T-helper 17 cell (primary cell): ENCODE measurements at places on chromosomes 4 and X.

GRCh38 chr4:46924789-46925529 lies 15.9 kb upstream of the COX7B2 start:
- H3K36me3 ChIP-seq, result no peaks in the 10 kb centered on the region
- H3K4me3 ChIP-seq, result no peak overlapping the region
- H3K27me3 ChIP-seq, result peaks cover 16% of the 10 kb centered on the region
- no peak overlapping the region for H3K27ac ChIP-seq

DNA sequence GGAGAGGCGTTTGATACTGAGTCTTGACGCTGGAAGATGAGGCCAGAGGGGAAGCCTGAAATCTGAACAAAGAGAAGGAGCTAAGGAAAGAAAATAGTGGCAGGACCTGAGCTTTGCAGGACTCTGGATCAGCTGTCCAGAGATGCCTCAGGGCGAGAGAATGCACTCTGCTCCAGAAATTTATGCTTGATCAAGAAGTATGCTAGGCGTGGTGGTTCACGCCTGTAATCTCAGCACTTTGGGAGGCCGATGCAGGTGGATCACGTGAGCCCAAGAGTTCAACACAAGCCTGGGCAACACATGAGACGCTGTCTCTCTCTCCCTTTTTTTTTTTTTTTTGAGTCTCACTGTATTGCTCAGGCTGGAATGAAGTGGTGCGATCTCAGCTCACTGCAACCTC lies 1.9 kb downstream of the TRIM75 start:
- H3K27me3 ChIP-seq, result peaks cover 12% of the 10 kb centered on the region
- no peaks in the 10 kb centered on the region for H3K4me1 ChIP-seq
- H3K4me3 ChIP-seq, result no peak overlapping the region
- H3K36me3 ChIP-seq, result no peaks in the 10 kb centered on the region
- no peak overlapping the region for H3K27ac ChIP-seq
- no peak for DNase-seq

DNA sequence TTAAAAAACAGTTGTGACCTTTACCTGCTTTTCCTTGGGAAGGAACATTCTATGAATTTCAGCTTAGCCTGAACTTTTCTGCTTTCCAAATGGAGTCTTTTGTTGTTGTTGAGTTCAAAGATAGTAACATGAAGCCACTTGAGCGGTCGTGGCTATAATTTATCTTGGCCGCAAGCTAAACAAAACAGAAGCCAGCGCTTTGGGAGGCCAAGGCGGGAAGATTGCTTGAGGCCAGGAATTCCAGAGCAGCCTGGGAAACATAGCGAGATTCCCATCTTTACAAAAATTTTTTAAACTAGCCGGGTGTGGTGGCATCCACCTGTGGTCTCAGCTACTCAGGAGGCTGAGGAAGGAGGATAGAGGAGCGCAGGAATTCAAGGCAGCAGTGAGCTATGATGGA lies 29.9 kb downstream of the TKTL1 start:
- H3K27ac ChIP-seq, result peak overlapping the region; percentile 75
- H3K4me3 ChIP-seq, result no peak overlapping the region
- H3K36me3 ChIP-seq, result no peaks in the 10 kb centered on the region
- peaks cover 25% of the 10 kb centered on the region for H3K4me1 ChIP-seq

- no peaks in the 10 kb centered on the region for H3K27me3 ChIP-seq
- DNase-seq, result no peak
- H3K4me3 ChIP-seq, result no peak overlapping the region
- H3K4me1 ChIP-seq, result no peaks in the 10 kb centered on the region
- no peaks in the 10 kb centered on the region for H3K36me3 ChIP-seq
These were observed 678.6 kb downstream of the IQCM start for GRCh38 chr4:149136951-149137620.

GRCh38 chr4:177511611-177512010 lies 69.4 kb upstream of the AGA start:
- H3K4me1 ChIP-seq, result no peaks in the 10 kb centered on the region
- H3K27ac ChIP-seq, result no peak overlapping the region
- DNase-seq, result no peak
- H3K4me3 ChIP-seq, result no peak overlapping the region

- H3K4me1 ChIP-seq, result peaks cover 18% of the 10 kb centered on the region
- no peak overlapping the region for H3K4me3 ChIP-seq
- peaks cover 3% of the 10 kb centered on the region for H3K36me3 ChIP-seq
- H3K27me3 ChIP-seq, result no peaks in the 10 kb centered on the region
These were observed 5.0 kb downstream of the RPL36A start for GRCh38 chrX:101395789-101396188.

DNA sequence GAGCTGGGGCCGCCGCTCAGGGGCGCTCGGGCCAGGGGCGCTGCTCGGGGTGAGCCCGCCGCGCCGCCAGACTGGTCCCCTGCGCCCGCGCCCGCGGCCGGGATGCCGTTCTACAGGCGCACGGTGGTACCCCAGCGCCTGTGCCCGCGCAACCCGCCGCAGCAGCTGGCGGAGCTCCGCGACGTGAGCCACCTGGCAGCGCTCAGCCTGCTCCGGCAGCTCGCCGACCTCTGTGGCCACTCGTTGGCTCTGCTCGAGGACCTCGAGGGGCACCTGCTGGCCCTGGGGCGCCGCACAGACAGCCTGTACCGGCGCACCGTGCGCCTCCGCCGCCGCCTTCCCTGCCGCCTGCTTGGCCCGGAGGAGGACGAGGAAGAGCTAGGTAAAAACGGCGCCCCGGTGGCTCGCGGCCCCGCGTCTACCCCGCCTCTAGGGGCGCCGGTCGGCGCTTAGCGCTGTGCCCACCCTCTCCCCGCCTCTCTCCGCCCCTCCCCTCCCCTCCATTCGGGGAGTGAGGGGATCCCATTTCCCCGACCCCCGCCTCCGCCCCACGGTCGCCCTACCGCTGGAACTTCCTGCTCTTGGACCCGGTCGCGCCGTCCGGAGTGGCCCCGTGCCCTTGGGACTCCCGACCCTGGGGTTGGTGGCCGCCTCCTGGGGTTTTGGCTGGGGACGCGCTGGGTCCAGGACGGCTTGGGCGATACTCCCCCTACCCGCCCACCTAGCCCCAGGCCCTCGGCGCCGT lies 513 bp downstream of the NHSL2 start:
- peaks cover 33% of the 10 kb centered on the region for H3K27me3 ChIP-seq
- peak; percentile 11 for DNase-seq
- H3K36me3 ChIP-seq, result no peaks in the 10 kb centered on the region
- no peak overlapping the region for H3K27ac ChIP-seq

GRCh38 chr4:7981738-7982394 lies 42.2 kb upstream of the AFAP1 start:
- H3K36me3 ChIP-seq, result no peaks in the 10 kb centered on the region
- H3K27ac ChIP-seq, result no peak overlapping the region
- DNase-seq, result no peak
- H3K27me3 ChIP-seq, result peaks cover 4% of the 10 kb centered on the region
- no peak overlapping the region for H3K4me3 ChIP-seq

DNA sequence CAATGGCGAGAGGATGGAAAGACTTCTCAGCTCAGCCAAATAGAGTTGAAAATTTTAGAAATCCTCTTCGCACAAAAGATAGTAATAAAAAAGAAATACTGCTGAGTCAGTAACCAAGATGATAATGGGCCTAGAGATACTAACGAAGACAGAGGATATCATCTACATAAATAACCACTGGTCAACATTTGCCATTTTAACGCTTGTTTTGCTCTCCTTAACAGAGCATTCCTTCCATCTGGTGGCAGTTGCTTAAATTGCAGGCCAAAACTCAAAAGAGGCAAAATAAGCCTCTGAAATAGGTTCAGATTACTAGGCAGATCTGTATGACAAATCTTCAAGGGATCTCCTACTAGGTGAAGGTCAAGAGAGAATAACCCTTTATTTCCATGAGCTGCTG lies 51.7 kb upstream of the MCF2 start:
- no peak for DNase-seq
- peaks cover 5% of the 10 kb centered on the region for H3K36me3 ChIP-seq
- H3K4me1 ChIP-seq, result no peaks in the 10 kb centered on the region
- no peak overlapping the region for H3K27ac ChIP-seq
- no peaks in the 10 kb centered on the region for H3K27me3 ChIP-seq

DNA sequence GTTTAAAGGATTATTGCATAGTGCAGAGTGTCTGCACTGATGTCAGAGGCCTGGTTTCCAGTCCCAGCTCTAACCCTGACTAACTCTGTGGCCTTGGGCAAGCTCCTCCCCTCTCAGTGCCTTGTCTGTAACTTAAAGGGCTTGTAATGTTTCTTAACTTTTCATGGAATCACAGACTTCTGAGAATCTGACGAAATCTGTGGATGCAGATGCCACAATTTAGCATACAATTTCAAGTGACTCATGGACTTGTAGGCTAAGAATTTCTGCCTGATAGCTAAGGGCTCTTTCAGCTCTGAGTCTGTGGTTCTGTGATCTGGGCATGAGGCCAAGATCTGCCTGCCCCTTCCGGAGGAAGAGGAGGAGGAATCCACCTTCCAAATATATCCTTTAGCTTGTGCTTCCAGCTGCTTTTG lies 236.9 kb downstream of the AR start:
- H3K27me3 ChIP-seq, result no peaks in the 10 kb centered on the region
- no peaks in the 10 kb centered on the region for H3K36me3 ChIP-seq
- no peak overlapping the region for H3K4me3 ChIP-seq
- H3K4me1 ChIP-seq, result peaks cover 2% of the 10 kb centered on the region
- no peak for DNase-seq
- H3K27ac ChIP-seq, result no peak overlapping the region

DNA sequence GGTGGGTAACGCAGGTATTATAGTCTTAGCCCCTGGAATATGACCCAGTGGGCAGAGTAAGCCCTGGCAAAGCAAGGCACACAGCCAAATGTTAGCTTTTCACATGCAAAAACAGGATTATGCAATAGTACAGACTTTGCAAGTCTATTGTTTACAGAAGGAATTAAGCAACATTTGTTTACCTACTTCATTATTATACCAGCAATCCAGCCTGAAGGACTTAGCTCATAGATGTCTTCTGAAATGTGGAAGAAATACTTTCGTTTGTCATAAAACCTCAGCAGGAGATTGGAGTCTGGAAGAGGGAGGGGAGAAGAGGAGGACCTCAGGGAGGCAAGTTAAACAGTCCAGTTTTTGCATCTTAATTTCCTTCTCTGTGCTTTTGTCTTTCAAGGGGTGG lies 226.7 kb upstream of the CENPE start:
- no peak overlapping the region for H3K27ac ChIP-seq
- H3K36me3 ChIP-seq, result no peaks in the 10 kb centered on the region
- H3K27me3 ChIP-seq, result no peaks in the 10 kb centered on the region
- no peaks in the 10 kb centered on the region for H3K4me1 ChIP-seq
- DNase-seq, result no peak

DNA sequence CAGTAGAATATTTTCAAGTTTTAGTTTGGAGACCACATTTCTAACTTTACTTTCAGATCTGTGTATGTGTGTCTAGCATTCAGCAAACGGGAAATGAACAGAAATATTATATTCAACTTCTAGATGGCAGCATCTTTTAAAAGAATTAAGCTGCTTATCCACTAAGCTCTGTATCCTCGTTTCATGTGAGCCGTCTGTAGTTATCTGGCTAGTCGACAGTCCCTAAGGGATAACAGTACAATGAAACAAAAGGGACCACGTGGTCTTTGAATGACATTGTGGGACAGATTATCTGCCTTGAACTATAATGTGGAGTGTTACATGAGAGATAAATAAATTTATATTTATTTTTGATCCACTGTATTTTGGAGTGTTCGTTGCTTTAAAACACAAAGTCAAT lies 35.8 kb upstream of the PRSS12 start:
- H3K27ac ChIP-seq, result no peak overlapping the region
- H3K4me3 ChIP-seq, result no peak overlapping the region
- H3K36me3 ChIP-seq, result no peaks in the 10 kb centered on the region
- no peaks in the 10 kb centered on the region for H3K4me1 ChIP-seq
- H3K27me3 ChIP-seq, result peaks cover 14% of the 10 kb centered on the region

DNA sequence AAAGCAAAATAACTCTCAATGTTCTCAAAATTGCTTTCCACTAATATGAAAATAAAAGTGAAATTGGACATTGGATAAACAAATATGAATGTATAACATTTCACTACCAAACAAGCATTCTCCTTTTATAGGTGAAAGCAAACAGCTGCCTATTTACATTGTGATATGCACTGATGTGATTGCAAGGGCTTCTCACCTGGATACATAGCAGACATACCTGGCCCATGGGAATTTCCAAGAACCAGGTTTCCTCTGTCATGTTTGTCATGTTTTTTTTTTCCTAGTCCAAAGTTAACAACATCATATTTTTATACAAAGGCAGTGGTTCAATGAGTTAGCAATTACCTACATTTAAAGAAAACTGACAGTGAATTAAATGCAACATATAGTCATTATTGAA lies 228.5 kb downstream of the ANKRD50 start:
- H3K27ac ChIP-seq, result no peak overlapping the region
- DNase-seq, result no peak
- H3K27me3 ChIP-seq, result no peaks in the 10 kb centered on the region

DNA sequence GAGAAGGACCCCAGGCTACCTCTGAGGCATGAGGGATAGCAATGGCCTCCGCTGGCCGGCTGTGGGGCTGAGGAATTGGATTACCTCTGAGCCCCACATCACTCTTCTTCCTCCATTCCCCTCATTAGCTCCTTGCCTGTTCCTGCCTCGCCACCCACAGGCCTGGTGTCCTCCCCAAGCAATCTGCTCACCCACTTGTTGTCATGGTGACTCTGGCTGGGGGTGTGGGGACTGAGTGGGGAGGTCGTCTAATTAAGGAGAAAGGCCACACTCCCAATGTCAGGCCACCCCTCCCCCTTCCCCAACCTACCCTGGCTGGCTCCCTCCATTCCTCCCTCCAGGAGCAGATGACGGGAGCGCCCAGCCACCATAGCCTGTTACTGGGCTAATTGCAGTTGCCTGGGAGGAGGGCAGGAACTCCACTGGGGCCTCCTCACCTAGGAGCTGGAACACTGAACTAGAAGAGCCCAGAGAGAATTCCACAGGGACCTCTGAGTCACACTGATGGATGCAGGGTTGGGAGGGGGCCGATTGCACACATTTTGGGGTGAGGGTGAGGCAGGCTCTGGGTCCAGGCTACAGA lies 20.7 kb downstream of the NALF2 start:
- H3K4me3 ChIP-seq, result no peak overlapping the region
- H3K36me3 ChIP-seq, result peaks cover 13% of the 10 kb centered on the region
- H3K27me3 ChIP-seq, result peaks cover 15% of the 10 kb centered on the region
- H3K4me1 ChIP-seq, result no peaks in the 10 kb centered on the region

DNA sequence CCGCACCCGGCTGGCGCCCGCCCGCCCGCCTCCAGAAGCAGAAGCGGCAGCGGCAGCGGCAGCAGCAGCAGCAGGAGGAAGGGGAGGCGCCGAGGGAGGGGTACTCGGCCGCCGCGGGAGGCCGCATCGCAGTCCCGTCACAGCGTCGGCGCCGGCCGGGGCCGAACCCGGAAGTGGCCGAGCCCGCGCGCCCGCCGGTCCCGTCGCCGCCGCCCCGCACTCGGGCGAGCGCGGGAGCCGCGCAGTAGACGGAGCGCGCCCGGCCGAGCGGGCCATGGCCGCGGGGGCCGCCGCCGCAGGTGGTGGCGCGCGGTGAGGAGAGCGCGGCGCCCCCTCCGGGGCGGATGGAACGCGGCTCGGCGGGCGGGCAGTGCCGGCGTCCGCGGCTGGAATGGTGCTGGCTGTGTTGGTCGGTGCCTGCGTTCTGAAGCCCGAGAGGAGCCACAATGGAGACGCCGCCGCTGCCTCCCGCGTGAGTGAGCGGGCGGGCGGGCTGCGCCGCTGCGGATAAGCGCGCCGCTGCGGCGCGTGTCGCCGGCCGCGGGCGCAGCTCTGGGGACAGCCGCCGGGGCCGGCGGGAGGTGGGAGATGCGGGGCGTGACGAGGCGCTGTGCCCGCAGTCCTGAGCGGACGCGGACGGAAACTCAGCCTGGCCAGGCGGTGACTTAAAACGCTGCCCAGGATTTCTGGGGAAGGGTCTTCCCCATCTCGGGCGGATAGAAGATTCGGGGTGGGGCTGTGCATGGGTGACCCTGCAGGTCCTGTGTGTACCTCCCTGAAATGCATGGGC lies at the start of gene KLHL2:
TSS of gene KLHL2 (plus strand) at position 131 of the 790 bp plus-strand sequence. CDS start at position 447, 316 bp downstream.
- peaks cover 3% of the 10 kb centered on the region for H3K36me3 ChIP-seq
- H3K27me3 ChIP-seq, result no peaks in the 10 kb centered on the region
- peaks cover 48% of the 10 kb centered on the region for H3K4me1 ChIP-seq
- DNase-seq, result peak; percentile 46
